RWPE1 (cell line): ENCODE measurements at places on chromosomes 4 and X.

DNA sequence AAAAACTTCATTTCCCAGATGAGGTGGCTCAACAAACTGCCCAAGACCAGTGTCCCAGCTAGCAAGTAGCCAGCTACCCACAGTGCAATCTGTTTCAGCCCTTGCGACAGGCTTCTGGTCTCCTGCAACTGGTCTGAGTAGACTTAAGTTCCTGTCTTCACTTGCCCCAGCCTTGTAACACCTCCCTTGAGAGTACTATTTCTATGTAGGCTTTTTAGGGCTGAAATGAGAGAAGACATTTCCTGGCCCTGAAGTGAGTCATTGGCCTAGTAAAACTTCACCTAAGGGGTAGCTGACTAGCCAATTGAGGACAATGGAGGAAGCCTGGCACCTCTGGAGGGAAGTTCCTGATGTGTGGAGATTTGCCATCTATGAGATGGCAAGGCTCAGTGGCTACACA is 80.1 kb upstream of the STIM2 start:
- DNase-seq = peak; percentile 62

- no peak for DNase-seq
Observed at GRCh38 chr4:169253113-169253671, 17.6 kb downstream of the SH3RF1 start.

DNA sequence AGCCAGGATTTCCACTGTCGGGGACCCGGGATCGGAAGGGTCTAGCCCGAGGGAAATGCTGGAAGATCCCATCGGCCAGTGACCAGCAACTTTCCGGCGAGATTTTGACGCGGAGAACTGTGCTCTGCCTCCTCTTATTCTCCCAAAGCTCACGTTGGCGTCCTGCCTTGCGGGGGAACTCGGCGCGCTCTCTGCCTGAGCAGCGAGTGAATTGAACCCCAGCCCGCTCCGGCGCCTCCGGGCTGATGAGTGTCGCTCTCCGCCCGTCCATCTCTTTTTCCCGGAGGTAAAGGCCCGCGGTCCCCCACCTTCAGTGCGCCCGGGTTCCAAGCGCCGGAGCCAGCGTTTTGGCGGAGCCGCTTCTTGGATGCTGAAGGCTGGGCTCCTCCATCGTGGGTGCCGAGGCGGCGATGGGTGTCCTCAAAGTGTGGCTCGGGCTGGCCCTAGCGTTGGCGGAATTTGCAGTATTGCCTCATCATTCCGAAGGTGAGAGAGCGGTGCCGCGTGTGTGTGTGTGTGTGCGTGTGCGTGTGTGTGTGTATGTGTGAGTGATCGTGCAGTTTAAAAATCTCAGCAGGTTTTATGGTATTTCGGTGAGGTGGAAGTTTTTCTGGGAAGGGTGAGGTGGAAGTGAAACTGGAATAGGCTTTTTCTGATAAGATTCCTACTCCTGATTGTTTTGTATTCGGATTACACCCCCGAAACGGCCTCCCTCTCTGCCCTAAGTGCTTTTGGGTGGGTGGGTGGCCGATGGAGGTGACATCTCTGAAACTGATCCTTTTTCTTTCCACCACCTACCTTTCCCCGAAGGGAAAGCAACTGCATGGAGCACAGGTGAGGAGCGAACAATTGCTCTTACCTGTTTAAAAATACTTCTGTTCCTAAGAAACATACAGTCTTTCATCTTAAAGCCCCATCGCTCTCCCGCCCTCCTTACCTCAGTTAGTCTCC is 752 bp downstream of the FRAS1 start:
- peak; percentile 24 for DNase-seq

DNA sequence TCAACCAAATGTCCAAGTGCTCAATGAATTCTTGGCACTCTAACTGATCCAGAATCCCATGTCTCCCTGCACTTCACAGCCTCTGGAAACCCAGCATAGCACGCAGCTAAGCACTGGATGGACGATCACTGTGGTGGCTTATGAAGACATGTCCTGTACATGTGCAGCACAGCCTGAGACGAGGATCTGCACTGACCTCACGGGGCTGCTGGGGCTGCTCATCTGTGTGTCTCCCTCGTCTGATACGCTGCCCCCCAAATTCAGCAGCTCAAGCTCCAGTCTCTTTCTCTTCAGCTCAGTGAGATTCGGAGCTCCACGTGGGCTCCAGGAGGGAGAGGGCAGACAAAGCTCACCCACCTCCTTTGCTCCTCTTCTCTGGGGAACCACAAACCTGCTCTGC is 126.9 kb downstream of the CPZ start:
- no peak for DNase-seq

GRCh38 chr4:69823481-69824186 is 36.3 kb downstream of the SULT1E1 start:
- peak; percentile 28 for DNase-seq

GRCh38 chr4:187256897-187257296 is 533.2 kb upstream of the FAT1 start:
- DNase-seq = no peak

- DNase-seq = no peak
Observed at GRCh38 chr4:4704267-4704666, 155.2 kb upstream of the MSX1 start.

DNA sequence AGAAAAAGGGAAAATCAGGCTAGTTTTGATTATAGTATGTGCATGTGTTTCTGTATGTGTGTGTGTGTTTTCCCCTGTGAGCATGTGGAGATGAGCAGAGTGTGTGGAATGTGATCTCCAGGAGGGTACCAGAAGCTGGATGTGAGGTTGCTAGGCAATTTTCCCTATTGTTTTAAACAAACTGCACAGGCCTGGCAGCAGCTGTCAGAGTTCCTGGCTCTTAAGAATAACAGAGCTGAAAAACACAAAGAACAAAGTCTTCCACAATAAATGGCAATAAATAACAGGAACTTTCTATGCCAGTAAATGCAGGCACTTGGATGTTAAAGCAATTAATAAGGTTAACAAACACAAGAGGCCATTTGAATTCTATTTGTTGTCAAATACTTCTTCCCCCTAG is 344.6 kb upstream of the CTSO start:
- DNase-seq = no peak

GRCh38 chr4:13262816-13263215 is 221.3 kb downstream of the RAB28 start:
- DNase-seq = no peak

GRCh38 chrX:74242484-74243138 is 61.4 kb upstream of the ZCCHC13 start:
- no peak for DNase-seq

DNA sequence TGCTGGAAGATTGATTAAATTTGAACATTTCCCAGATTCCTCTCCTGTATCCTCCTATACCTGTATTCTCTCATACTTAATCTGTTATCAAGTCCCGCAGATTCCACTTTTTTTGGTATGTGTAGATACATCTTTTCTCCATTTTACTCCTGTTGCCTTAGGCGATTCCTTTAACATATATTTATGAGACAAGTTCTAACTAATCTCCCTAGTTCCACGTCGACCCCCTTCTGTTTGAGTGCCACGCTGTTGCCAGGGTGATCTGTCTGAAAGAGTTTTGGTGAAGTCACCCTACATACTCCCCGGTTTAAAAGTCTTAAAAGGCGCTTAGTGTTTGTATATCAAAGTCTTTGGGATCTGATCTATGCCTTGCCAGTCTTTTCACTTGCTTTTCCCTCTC is 2.4 kb downstream of the HNRNPH2 start:
- DNase-seq = no peak

- no peak for DNase-seq
Observed at GRCh38 chrX:153773741-153774575, 6.9 kb upstream of the SRPK3 start.

GRCh38 chrX:24395775-24396174 is 35.3 kb downstream of the SUPT20HL1 start:
- DNase-seq = peak; percentile 40

DNA sequence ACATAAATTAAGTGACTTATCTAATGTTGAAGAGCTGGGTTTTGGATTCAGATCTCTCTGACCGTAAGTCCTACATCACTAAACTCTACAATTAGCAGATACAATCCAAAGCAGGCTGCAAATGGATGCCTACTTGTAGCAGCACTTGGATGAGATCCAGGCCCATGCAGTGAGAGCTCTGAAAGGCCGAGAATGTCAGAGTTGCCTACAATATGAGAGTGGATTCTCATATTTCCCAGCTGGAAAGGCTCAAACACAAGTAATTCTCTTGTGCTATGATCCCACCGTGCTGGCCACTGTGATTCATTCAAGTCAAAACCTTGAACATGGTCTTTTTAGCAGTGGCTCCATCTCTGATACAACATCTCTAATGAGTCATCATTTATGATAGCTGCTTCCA is 125.4 kb upstream of the CHRDL1 start:
- no peak for DNase-seq

GRCh38 chr4:762211-763190 is 56.9 kb downstream of the PCGF3 start:
- no peak for DNase-seq

GRCh38 chrX:38225093-38225492 is 4.4 kb upstream of the SRPX start:
- no peak for DNase-seq

- DNase-seq = no peak
Observed at GRCh38 chr4:4857809-4858508, 1.5 kb upstream of the MSX1 start.

GRCh38 chr4:28277931-28278330 is 1417.3 kb downstream of the STIM2 start:
- no peak for DNase-seq

DNA sequence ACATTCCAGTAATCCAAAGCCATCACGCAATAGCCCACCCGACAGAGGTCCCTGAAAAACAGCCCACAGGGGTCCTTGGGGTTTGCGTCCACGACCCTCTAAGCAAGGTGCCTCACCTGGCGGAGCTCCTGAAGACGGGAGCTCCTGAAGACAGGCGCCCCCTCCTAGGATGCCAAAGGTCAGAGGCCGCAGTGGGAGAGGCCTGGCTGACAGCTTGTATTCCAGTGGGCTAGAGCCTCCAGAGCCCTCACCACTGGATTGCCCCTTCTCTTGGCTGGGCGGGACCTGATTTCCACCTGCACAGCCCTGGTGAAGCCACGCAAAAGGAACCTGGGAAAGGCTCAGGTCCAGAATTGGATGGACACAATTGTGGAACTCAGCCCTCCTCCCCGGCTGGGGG is 29.7 kb upstream of the WFS1 start:
- no peak for DNase-seq

GRCh38 chr4:57110640-57111511 is 691 bp upstream of the IGFBP7 start:
- peak; percentile 29 for DNase-seq

GRCh38 chr4:38560768-38561558 is 103.0 kb upstream of the KLF3 start:
- DNase-seq = no peak

DNA sequence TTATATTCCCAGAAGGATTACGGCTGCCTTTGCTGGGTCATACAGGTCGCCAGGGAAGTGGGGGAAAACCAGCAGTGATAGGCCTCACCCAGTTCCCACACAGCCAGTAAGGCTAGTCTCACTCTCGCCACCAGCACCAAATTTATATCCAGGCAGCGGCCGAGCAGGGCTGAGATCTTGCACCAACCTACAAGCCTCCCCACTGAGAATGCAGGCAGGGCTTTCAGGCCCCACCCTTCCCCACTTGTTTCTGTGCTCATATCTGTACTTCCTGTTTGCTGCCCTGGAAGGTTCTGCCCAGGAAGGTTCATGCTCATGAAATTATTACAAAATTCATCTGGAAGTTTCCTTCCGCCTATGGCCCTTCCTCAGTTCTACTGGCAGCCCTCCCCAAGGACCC is 179.7 kb downstream of the STIM2 start:
- DNase-seq = no peak

DNA sequence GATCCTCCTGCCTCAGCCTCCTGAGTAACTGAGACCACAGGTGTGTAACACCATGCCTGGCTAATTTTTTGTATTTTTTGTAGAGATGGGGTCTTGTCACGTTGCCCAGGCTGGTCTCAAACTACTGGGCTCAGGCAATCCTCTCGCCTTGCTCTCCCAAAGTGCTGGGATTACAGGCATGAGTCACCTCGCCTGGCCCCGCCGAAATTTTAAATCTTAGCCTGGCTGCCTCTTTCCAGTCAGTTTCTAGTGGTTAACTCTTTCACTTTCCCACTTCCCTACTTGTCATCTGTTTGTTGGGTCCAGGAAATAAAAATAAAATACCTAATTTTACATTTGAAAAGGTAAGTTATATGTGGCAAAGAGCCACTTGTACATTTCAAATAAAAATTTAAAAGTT is 62.4 kb downstream of the TMEM165 start:
- peak; percentile 20 for DNase-seq

DNA sequence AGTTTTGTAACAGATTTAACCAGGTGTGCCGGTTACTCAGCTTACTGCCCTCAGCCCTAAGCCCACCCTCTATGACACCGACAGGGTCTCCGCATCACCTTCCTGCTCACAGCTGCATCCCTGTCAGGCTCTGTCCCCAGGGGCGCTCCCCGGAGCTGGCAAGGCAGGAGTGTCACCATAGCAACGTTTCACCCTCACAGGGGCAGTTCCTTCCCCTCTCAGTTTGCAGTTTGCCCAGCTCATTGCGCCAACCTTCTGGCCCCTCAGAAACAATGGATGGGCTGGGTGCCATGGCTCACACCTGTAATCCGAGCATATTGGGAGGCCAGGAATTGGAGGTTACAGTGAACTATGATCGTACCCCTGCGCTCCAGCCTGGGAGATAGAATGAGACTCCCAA is 42.6 kb downstream of the RGS12 start:
- DNase-seq = no peak

DNA sequence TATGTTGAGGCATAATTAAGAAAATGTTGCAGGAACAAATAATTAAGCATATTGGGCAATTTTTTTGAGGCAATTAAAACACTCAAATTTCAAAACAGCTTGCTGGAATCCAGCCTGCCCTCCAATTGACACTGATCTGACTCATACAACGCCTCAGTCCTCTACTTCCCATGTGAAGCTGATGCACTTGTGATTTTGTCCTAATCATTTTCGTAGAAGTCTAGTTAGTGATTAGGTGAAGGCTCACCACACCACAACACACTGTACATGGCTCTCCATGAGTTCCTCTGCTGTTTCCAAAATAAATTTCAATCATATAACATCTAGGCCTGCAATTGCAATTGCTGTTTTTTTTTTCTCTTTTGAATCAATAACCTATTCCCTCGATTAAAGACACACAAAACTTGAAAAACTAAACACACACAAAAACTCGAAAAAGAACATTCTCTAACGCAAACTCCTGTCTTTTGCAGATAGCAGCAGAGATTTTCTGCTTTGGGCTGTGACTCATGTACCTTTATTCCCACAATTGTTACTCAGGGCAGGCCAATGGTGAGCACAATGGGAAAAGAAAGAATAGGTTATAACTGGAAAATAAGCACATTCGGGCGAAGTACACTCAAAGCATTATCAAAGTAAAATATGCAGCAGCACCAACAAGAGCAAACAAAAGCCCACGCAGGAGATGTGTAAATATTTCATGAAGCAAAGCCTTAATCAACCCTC is 1.7 kb downstream of the GPRIN3 start:
- DNase-seq = no peak

DNA sequence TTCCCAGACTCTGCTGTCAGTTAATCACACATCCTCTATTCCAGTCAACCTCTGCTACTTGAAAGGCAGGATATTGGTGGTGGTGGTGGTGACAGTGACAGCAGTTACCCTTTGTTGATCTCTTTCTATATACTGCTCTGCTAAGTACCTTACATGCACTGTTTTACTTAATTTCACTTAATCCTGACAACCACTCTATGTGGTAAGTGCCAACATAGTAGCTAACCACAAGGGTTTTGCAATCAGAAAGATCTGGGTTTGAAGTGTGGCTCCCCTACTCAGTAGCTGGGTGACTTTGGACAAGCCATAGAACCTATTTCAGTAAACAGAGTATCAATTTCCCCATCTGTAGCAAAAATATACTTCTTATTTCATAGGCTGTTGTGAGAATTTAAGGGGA is 24.2 kb upstream of the F9 start:
- DNase-seq = no peak

- DNase-seq = no peak
Observed at GRCh38 chr4:47349326-47349725, 114.2 kb downstream of the COMMD8 start.
